ELR (cell line): ENCODE measurements at places on chromosomes 4 and X.

GRCh38 chr4:113355550-113356371, 306.3 kb downstream of the ANK2 start:
- DNase-seq: peak; percentile 85

GRCh38 chrX:87515836-87516235, 1.8 kb upstream of the KLHL4 start:
- DNase-seq: no peak

GRCh38 chrX:42930951-42931350, 153.0 kb upstream of the PPP1R2C start:
- DNase-seq: no peak

DNA sequence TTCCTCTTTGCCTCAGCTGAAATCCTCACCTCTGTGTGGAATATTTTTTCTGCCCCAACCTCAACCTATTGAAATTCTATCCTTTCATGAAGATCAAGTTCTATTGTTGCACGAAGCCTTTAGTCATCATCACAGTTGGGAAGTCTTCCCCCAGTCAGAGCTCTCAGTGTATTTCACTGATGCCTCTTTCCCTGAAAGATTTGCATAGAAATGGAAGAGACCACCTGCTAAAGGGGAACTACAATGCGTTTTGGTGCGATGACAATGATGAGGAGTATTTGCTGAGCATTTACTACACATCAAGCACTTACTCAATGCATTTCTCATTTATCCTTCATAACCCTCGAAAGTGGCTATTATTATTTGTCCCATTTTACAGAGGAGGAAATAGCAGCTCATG, 151.2 kb upstream of the KLF3 start:
- no peak for DNase-seq

DNA sequence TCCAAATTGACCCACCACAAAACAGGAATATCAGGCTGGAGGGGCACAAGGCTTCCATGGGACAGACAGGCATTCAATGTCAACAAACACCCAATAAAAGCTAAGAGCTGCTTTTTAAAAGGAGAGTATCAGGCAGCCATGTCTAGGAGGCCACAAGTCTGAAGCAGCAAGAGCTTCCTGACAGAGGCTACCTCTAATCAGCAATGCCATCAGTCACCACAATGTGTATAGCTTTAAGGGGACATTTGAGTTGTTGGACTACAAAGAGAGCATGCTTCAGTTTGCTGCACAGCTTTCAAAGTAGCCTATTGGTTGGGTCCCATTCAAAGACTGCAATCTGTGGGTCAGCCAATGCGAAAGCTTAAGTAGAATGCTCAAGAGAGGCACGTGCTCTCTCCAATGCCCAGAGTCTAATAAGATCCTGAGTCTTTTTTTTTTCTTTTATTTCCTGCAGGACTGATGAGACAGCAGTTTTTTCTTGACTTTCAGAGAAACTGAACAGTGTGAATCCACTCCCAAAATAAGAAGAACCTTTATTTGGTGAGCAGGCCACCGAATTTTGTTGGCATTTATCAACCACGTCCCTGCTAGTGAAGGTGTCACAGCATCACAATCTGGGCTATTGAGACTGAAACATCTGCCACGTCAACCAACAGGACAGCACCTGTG, 92.5 kb downstream of the FBXO8 start:
- DNase-seq: no peak

GRCh38 chr4:2248821-2249261, 6.9 kb upstream of the HAUS3 start:
- no peak for DNase-seq

DNA sequence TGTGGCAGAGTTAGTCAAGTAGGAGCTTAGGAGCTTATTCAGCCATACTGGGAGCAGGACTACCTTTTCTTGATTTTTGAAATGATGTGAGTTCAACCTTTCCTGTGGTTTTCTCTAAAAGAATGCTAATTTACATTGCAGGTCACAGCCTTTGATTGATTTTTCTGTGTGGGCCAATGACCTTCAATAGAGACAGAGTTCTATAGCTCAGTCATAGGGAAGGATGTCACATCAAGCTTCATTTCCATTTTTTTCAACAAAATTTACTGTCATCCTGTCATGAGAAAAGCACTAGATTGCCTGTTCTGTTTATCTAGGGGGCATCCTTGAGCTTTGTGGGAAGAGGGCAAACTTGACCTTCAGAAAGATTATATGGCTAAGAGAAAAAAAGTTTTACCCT, 448.7 kb downstream of the MID1IP1 start:
- no peak for DNase-seq

GRCh38 chr4:122857160-122857559, 30.5 kb downstream of the FGF2 start:
- DNase-seq: no peak

DNA sequence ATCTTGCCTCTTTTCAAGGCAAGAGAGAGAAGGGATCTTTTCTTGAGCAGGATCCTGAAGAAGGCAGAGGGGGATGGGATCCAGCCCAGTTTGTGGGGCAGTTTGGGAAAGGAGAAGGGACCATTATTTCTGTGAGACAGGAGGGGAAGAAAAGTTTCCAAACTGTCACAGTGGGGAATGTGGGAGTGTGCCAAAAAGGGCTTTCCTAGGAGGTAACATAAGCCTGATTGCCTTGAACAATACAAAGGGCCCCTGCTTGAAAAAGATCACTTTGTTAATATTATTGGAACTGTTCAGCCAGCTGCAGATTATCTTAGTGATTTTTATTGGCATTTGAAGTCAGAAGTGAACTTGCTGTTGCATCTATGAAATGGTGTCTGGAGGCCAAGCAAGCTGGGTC, 55.2 kb downstream of the MTM1 start:
- DNase-seq: no peak

GRCh38 chr4:141346144-141346543, 125.4 kb downstream of the ZNF330 start:
- DNase-seq: peak; percentile 68

- DNase-seq: no peak
Observed at GRCh38 chr4:2688697-2689096, 67.4 kb downstream of the TNIP2 start.

- peak; percentile 11 for DNase-seq
Observed at GRCh38 chr4:109207061-109207460, 95.4 kb downstream of the COL25A1 start.

DNA sequence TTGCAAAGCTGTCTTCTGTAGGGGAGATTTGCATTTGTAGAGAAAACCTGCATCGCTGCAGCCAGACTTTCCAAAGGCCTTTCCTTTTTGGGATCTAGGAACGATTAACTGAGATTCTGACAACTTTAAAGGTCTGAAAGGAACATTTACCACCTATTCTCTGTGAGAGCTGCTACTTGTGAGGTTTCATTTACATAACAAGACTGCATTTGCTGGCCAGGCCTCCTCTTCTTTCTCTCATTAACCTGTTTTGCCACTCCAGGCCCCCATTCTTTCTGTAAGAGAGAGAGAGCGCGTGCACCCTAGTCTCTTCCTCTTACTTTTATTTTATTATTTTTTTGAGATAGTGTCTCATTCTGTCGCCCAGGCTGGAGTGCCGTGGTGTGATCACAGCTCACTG, 31.6 kb downstream of the TMEM31 start:
- DNase-seq: no peak

- DNase-seq: no peak
Observed at GRCh38 chrX:49746306-49746705, 50.5 kb upstream of the PAGE1 start.

DNA sequence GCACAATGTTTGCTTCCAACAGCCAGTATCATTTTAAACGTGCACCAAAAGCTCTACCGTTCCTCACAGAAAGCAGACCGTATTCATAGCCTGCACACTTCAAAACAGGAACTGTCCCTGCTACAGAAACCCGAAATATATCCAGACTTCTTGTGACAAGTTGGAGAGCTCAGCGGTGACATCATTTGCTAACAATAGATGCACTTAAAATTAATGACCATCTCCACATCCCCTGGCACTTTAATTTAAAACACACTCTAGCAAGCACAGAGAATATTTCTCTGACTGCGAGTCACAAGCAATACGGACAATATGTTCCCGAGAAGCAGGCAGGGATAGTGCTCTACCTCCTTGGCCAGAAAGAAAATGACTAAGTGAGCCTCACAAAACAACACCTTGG, 2.5 kb downstream of the NYX start:
- DNase-seq: peak; percentile 6

DNA sequence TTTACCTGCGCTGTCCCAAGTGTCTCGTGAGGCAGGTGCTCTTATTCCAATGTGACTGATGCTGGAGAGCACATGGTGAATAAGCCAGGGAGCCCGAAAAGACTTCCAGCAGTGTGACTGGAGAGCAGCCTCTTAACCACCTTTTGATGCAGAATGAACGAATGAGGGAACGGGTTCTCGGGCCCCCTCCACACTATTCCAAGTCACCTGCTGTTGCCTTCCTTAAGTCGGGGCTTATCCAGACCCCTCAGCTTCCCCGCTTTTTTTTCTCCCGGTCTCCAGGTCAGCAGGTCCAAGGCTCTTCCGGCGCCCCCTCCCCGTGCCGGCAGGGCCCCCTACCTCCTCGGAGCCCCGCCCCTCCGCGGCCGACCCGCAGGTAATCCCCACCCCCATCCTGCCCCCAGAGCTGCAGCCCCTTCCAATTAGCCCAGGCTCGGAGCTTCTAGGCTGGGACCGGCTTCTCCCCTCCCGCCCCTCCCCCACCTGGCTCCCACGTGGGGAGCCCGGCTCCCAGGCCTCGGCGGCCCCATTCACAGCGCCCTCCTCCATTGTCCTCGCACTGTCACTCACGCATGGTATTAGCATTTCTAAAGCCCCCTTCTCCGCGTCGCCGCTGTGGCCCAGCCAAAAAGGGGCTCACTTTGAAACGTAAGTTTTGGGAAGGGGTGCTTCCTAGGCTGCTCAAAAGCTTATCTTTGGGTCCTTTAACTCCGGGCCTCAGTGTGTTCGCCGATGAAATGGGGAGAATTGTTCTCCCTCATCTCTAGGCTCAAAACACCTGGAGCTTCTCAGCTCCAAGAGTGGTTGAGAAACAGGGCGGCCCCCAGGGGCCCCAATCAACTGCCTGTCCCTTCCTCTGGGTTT, 56.2 kb upstream of the PJA1 start:
- DNase-seq: no peak

DNA sequence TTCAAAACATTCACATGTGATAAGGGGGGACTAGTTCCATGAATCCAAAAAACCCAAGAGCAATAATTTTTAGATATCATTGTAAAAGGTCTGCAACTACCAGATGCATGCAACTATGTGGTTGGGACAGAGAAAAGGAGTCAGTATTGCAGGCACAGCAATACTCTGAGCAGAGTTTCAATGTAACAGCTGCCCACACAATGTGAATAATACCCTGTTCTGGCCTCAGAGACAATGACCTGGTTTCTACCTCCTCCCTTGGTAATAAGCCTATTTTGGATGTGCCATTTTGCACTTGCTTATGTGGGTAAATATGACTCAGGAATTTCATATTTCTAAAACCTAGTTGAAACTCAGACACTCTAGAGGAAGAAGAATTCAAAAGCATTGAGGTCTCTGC, 194.8 kb upstream of the RASGEF1B start:
- no peak for DNase-seq

GRCh38 chrX:42143866-42144592, 220.7 kb upstream of the CASK start:
- DNase-seq: no peak

GRCh38 chr4:81698538-81699296, 227.0 kb upstream of the RASGEF1B start:
- DNase-seq: no peak

DNA sequence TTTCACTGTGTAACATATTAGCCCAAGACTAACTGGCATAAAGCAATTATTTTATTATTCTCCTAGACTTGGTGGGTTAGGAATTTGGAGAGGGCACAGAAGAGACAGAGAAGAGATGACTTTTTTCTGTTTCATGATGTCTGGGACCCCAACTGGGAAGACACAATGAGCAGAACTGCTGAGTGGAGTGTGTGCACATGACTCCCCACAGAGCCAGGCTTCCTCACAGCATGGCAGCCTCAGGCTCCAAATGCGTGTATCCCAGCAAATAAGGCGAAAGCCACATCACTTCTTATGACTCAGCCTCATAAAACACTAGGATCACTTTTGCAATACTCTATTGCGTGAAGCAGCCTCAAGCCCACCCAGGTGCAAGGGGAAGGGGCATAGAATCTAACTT, 68.4 kb downstream of the MFAP3L start:
- no peak for DNase-seq

- DNase-seq: no peak
Observed at GRCh38 chr4:26573389-26573794, 10.5 kb upstream of the TBC1D19 start.

DNA sequence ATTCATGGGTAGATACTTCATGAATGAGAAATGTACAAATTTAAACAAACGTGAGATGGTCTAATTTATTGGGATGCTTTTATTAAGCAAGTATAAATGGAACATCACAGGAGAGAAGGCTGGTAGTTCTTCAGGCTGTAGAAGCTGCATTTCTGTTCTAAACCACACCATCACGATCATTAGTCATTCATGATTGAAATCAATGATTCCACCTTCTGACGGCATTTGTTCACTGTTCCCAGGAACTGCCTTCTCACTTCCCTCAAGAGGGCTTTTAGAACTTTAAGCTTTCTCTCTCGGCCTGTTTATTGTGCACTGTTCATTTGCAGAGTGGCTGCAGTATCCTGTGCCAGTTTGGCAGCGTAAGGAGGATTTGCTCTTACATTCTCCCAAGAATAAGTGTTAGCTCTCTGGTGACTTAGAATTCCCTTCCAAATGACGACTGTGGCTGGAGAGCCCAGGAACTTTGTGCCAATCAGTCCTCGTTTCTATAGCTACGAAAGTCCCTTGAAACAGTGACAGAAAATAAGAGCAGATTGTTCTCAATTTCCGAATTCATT, 54.7 kb downstream of the MFAP3L start:
- no peak for DNase-seq
